ENCODE measurements at places on chromosomes 12 and 14.

GRCh38 chr12:59322473-59322872, 273.4 kb upstream of the SLC16A7 start:
- no peak for DNase-seq

- DNase-seq: no peak
Observed at GRCh38 chr12:59668674-59669073, 72.8 kb downstream of the SLC16A7 start.

GRCh38 chr12:88432531-88433490, 147.5 kb downstream of the KITLG start:
- no peak for DNase-seq

- no peak for DNase-seq
Observed at GRCh38 chr14:43005807-43006206, 1399.1 kb downstream of the LRFN5 start.

- no peak for DNase-seq
Observed at GRCh38 chr14:55361190-55361589, 50.4 kb downstream of the ATG14 start.

- no peak for DNase-seq
Observed at GRCh38 chr14:85533023-85533860, 3.3 kb downstream of the FLRT2 start.

- no peak for DNase-seq
Observed at GRCh38 chr12:39103552-39104165, 198.3 kb upstream of the CPNE8 start.

- DNase-seq: no peak
Observed at GRCh38 chr14:104150136-104151025, 12.0 kb downstream of the KIF26A start.

GRCh38 chr12:7793211-7793610, 4.0 kb downstream of the NANOG start:
- no peak for DNase-seq

DNA sequence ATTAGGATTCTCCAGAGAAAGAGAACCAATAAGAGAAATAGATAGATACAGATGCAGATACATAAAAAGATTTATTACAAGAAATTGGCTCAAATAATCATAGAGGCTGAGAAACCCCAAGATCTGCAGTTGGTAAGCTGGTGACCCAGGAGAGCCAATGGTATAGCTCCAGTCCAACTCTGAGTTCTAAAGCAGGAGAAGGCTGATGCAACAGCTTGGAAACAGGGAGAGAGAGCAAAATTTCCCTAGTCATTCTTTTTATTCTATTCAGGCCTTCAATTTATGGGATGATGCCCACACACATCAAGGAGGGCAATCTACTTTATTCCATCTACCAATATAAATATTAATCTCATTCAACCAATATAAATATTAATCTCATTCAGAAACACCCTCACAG, 218.2 kb downstream of the PRKD1 start:
- no peak for DNase-seq

DNA sequence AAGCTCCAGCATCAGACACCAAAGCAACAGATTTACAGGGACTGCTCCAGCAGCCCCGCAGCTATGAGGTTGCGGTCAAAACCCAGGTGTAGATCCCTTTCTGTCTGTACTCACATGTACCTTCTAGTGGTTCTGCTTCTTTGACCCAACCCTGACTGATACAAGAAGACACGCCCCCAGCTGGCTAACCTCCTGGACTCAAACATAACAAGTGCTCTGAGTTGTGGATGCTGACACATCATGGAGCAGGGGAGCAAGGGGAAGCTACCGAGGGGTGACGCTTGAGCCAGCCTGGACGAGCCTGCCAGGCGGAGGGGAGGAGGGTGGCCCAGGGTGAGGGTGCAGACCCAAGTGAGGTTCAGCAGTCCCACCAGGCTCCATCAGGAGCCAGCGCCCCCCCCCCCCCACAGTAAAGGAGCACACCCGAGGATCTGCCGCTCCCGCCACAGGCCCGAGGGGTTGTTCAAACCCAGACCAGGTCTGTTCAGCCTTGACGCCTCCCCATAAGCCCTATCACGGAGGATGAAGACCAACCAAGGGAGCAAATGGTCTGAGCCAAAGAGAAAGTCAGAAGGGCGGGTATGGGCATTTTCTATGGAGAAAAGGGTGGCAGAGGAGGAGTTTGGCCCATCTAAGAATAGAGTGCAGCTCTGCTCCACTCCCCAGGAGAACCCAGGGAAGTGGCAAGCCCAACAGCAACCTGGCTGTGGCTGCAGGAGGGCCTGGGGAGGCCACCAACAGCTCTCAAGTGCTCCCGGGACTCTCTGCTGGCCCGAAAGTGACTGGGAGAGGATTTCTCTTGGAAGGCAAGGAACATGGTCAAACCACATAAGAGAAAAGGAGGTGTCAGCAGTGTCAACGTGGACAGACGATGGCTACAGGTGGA, 229.4 kb downstream of the BCL11B start:
- DNase-seq: no peak

GRCh38 chr12:88993651-88994050, 358.6 kb downstream of the DUSP6 start:
- DNase-seq: no peak

GRCh38 chr12:108995370-108995992, 25.4 kb downstream of the SVOP start:
- no peak for DNase-seq

GRCh38 chr14:102652194-102652593, 59.7 kb downstream of the RCOR1 start:
- DNase-seq: no peak

DNA sequence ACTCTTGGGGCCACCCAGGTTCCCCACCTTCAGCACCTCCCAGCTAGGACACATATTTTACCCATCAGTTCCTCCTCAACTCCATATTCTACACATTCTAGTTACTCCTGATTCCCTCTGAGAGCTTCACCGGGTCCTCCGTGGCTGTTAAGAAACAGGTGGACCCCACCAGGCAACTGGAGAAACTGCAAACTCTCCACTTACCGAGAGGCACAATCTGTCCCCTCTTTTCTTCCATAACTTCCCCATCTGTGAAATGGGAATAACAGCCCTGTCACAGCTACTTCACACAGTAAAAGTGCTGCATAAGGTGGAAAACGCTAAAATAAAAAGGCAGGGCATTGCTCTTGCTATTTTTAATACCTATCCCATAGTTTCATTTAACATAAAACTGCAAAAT, 1.5 kb downstream of the SLC7A8 start:
- DNase-seq: no peak

DNA sequence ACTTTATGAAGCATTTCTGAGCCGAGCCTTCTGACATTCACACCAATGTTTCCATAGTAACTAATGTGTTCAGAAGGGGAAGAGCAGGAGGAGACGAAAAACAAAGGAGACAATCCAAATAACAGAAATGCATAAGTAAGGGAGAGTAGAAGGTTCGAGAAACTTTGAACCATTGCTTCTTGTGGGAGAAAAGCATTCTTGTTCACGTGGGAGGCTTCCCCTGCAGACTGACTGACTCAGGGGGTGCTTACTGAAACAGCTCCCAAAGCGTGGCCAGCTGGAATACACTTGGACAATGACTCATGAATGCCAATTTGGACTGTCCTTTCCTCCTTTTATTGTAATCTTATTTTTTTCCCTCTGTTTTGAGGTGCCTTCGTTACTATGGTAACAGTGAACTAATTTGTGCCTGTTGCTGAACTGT, 73.9 kb downstream of the NEDD1 start:
- no peak for DNase-seq

DNA sequence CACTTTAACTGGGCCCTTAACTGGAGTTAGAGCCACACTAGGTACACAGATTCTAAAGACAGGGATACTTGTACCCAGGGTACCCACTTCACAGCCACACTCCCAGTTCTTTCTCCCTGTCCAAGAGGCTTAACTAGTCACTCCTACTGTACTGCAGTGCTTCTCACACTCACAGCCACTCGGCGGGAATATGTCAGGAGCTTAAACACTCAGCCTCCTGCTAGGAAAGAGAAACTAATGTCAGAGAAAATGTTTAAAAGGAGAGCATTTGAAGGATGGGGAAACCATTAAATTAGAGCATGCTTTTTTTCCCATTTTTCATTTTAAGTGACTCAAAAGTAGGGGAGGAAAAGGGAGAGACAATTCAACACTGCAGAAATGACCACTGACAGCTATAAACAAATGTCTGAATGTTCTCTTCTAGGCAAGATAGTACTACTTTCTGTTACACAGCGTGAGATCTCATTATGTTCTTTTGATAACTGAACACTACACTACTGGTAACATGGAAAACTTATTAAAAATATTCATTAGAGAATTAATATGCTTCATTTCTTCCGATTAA, 22.9 kb upstream of the MDM1 start:
- no peak for DNase-seq

DNA sequence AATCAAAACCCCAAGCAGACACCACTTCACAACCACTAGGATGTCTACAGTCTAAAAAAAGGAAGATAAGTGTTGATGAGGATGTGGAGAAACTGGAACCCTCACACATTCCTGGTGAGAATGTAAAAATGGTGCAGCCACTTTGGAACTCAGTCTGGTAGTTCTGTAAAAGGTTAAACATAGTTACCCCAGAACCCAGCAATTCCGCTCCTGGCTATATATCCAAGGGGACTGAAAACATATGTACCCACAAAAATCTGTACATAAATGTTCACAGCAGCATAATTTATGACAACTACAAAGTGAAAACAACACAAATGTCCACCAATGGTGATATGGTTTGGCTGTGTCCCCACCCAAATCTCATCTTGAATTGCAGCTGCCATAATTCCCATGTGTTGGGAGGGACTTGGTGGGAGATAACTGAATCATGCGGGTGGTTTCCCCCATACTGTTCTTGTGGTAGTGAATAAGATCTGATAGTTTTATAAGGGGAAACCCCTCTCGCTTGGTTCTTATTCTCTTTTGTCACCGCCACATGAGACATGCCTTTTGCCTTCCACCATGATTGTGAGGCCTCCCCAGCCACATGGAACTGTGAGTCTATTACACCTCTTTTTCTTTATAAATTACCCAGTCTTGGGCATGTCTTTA, 46.8 kb downstream of the PRKAB1 start:
- DNase-seq: no peak

- no peak for DNase-seq
Observed at GRCh38 chr12:122861587-122861970, 26.3 kb downstream of the HIP1R start.

- DNase-seq: no peak
Observed at GRCh38 chr14:69615121-69615495, 3.7 kb downstream of the SUSD6 start.

DNA sequence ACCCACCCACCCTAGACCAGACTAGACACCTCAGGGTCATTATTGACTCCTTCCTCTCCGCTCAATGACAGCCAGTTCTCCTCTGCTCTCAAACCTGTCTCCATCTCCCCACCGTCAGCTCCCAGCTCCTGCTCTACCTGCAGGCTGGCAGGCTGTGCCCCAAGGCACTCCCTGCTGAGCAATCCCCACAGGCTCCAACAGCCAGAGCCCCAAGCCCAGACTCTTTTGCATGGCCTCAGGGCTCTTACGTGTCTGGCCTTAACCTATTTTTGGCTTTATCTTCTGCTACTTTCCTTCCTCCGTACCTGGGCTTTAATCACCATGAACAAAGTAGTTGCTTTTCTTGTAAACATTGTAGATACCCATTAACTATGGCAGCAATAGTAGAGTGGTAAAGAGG, 162.9 kb upstream of the PRMT8 start:
- DNase-seq: no peak

DNA sequence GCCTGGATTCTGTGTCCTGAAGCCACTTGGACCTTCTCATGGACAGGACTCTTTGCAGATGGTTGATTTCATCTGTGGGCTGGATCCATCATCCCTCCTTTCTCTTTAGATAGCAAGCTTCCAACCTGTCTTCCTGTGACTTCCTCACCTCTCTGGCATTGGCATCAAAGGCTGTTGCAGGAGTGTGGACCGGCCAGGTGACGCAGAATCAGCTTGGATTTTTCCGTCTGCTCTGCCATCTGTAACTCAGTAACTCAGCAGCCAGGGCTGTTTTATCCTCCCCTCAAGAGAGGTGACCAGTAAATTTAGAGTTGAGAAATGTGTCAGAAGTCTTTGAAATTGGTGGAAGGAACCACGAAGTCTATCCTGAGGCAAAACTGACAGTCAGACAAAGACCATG, 701.7 kb upstream of the TMEM132C start:
- DNase-seq: no peak

DNA sequence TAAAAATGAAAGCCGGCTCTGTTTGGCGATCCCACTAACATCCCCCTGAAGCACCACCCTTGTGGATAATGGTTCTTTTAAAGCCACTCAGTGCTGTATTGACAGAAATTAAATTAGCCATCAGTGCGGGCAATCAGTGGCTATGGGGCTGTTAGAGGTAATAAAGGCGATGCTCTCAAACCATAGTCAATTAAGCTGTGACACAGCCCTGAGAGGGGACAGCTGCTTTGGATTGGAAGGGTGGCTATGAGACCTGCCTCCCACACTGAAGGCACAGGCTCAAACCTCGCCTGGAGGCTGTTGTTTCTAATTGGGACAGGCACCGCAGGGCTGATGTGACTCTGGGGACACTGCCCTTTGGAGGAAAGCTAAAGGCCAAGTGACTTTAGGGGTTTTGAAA, 562.2 kb downstream of the VRK1 start:
- DNase-seq: no peak

GRCh38 chr14:71103662-71104484, 196.6 kb downstream of the PCNX1 start:
- DNase-seq: no peak

GRCh38 chr12:76790564-76791552, 26.9 kb downstream of the ZDHHC17 start:
- DNase-seq: no peak

GRCh38 chr12:54216797-54217661, 28.2 kb upstream of the SMUG1 start:
- DNase-seq: peak; percentile 70

DNA sequence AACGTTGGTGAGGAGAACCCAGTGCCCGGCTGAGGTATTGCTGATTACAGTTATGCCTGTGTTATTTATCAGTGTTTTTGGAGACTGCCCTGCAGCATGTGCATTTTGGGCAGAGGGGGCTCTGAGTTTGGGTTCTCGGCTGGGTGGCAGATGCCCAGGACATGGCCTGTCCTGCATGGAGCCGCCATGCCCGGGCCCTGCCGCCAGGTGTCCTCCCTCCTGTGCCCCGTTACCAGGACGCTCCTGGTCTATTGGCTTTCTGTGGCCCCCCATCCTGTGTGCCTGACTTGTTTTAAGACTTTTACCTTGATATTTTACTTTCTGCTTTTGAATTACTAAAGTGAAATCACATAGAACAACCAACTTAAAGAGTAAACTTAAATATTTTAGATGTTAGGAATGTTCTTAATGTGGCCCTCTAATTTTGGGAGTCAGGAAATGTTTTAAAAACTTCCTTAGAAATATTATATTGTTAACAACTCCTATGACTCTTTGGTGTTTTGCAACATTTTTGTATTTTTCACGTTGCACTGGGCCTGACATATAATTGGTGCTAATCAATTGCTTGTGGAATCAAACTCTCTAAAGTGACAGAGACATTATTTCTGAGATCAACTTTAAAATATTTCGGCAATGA, 51.8 kb downstream of the PRIMA1 start:
- no peak for DNase-seq

GRCh38 chr14:93962701-93963601, 13.4 kb downstream of the ASB2 start:
- DNase-seq: peak; percentile 19
